NCI-H774 (cell line): ENCODE measurements at places on chromosomes 11 and 22.
A peak's percentile ranks its signal among the peaks of the same experiment; 100 is the strongest.

DNA sequence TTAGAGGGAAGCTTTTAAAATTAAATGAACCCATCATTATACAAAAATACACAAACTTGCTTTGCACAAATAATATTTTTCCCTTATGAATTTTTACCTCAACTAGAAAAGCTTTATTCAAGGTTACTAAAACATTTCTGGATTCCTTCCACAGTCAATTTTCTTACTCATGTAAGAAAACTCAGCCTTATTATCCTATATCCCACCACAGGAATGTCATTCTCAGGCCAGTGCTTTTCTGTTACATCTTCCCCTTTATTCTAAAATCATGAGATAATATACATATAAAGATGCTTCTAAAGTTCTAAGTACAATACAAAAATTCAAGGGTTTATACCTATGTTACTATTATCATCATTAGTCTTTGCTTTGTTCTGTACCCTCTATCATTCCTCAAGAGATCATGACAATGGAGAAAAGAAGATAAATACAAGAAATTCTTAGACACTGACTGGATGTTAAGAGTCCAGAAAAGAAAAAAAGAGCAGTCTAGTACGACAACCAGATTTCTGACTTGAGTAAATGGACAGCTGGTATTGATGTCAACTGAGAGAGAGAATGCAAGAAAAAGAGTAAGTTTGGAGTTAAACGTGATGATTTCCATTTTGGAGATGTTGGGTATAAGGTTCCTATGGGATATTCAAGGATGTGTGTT lies 60.3 kb downstream of the MTMR2 start:
- DNase-seq = no peak

- DNase-seq = peak; percentile 56
These were observed 11.7 kb downstream of the POU2AF3 start for GRCh38 chr11:111310088-111310487.

DNA sequence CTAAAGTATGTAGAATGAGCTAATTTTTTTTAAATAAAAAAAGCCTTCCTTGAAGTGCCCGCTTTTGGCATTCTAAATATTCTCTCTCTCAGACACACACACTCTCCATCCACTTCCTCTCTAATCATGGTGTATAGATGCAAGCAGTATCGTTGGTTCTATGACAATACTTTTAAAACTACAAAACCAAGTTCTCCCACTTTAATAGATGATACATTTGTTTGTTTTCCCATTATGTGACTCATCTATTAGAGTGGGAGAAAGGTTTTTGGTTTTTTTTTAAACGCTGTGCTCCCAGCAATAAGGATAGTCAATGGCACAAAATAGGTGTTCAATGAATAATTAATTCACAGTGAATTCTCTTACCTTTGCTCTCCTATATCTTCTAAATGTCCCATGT lies 44.6 kb downstream of the FZD4 start:
- DNase-seq = no peak

DNA sequence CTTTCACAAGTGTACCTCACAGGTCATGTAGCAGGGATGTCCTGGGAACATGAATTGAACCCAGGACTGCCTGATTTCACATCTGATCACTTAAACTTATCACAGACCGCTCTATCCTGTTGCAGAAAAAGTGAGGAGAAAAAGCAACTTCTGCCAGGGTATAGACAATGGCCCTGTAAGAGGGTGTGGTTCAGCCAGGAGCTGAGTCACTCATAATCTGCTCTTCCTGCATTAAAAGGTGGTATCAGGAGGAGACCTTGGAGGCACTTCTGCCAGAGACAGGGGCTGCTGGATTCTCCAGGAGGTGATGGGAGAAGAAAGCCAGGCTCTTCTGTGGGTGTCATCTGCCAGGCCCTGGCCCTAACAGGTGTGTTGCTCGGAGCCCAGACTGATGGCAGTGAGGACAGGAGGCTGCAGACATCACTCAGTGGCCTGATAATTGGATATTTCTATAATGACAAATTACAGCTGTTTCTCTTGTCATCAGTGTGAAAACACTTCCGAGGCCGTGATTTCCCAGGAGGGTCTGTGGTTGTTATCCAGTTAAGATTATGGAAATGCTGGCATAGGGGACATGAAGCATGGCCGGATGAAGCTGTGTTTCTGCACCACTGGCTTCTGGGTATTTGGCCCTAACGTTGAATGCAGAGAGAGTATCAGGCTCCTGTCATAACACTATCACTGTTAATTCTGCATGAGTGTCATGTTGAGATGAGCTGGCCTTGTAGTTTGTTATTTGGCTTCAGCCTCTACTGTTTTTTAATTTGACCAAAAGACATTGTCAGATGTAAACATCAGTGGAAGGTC lies 125.1 kb upstream of the ZBED5 start:
- DNase-seq = no peak

- DNase-seq = no peak
These were observed 3.7 kb downstream of the TMEM123 start for GRCh38 chr11:102448869-102449224.

- no peak for DNase-seq
These were observed 11.4 kb upstream of the MICAL3 start for GRCh38 chr22:18035751-18036150.
